Gastroesophageal sphincter (tissue), 4 donors: ENCODE measurements at places on chromosomes 2 and 18.
A peak's percentile ranks its signal among the peaks of the same experiment; 100 is the strongest.

- ATAC-seq, result no peak
These were observed 115.7 kb downstream of the ZNF385B start for GRCh38 chr2:179745635-179746256.

- no peak for ATAC-seq
These were observed 255.7 kb upstream of the CCDC68 start for GRCh38 chr18:55214969-55215368.

DNA sequence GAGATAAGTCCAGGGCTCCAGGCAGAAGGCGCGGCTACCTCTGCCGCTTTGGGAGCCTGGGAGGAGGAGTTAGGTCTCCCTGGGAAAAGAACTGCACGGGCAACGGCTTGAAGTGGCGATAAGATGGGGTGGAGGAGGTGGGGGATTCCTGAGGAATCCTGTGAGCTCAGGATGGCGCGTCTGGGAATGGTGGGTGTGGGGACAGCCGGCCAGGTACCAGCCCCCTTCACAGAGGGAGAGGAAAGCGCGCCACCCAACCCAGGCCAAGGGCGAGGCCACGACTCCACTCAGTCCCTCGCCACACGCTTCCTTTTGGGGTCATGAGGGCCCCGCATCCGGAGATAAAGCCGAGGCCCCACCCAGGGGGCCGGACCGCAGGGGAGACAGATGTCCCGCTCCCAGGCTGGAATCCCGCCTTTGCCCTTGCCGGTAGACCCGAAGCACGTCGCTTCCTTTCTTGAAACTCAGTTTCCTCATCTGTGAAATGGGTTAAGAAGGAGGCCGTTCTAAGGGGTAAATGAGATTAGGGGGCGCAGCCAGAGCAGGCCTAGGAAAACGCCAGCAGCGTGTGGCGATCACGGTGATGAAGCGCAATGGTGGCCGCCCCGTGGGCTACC, 1.7 kb upstream of the CTDSP1 start:
- ATAC-seq, result no peak

DNA sequence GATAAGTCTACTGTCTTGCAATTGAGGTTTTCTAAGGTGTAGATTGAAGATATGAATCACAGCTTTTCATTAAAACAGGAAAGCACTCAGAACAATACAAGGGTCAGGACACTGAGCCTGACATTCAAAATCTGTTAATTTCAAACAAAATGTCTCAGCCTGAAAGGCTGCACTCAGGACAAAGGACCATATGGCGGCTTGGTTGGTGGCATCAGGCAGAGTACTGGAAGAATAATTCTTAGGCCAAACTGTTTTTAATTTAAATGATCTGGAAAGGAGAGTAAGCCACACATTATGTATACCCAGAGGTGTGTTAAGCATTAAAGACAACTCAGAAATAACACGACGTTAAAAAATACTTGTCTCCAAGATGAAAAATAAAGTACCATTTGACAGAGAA, 85.9 kb downstream of the SKA1 start:
- ATAC-seq, result no peak

GRCh38 chr2:203328760-203329540, 756 bp downstream of the ABI2 start:
- peak; percentile 44 for ATAC-seq

- ATAC-seq, result no peak
These were observed 3.1 kb downstream of the IL36RN start for GRCh38 chr2:113061896-113062770.

DNA sequence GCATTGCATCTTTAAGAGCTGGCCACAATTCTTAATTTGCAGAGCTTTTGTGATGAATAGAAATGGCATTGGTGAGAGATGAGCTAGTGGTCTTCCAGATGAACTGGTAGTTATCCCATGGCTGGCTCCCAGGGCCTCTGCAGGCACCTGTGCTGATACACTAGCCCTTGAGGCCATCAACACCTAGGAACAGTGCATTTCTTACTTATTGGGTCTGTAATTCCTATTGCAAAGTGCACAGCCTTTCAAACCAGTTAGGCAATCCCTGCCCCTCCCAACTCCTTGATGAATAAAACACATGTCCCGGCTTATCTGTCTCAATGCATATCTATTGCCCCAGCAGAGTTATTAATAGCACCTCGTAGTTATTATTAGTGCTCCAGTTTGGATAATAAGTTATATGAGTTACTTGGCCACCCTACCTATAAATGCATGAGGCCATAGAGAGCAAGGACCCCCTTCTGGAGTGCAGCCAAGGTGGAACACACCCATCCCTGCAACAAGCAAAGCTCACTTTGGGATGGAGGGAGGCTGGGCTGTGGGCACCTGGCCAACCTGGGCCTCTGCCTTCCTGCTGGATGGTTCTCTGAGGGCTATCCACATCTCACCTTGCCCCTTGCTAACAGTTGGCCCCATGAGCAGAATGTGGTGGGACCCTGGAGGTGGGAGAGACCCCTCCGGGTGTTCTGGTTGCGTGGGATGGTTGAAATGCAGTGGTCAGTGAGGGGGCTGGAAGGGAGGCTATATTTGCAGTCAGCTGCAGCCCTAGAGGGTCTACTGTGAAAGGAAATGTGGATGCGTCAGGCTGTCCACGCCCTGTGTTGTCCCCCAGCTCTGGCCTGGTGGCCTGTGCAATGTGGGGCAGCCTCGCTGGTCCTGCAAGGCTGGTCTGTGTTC, 455.9 kb upstream of the HS6ST1 start:
- ATAC-seq, result no peak

DNA sequence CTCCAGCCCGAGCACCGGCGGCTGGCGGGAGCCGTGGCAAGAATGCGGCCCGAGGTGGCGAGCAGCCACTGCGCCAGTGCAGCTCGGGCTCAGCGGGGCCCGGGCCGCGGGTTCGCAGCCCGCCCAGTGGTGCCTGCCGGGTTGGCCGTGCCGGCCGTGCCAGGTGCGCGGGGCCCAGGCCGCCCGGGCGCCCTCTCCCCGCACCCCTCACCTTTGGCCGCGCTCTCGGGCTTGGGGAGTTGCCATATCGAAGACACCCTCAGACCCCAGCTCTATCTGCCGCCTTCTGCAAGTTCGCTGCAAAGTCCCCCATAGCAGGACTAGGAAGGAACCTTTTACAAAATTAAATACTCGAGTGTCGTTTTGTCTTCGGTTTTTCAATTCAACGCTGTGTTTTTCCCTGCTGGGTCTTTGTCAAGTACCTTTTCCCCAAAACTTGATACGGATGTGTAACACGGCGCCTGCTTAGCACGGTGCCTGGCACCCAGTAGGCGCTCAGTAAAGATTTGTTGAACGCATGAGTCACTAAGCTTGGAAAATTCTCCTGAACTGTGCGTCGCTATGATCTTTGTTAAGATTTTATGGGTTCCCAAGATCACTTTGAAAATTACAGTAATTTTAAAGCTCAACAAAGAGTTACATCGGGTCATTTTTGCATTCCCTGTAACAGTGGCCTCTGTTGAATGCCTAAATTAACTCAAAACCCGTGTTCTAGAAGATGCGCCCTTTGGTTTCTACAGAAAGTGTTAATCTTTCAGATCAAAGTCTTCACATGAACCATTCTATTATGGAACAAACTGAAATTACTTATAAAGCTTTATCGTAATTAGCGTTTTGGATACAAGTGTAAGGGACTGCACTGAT, 750 bp downstream of the STRADB start:
- no peak for ATAC-seq

- ATAC-seq, result no peak
These were observed 158.9 kb downstream of the PRPF40A start for GRCh38 chr2:152558158-152558984.

GRCh38 chr2:216163518-216163917, 54.4 kb downstream of the XRCC5 start:
- ATAC-seq, result no peak

- no peak for ATAC-seq
These were observed 62.9 kb upstream of the APCDD1 start for GRCh38 chr18:10391506-10391905.

- ATAC-seq, result no peak
These were observed 44.4 kb downstream of the SPATS2L start for GRCh38 chr2:200350850-200351285.

GRCh38 chr2:150520033-150520432, 32.6 kb upstream of the RND3 start:
- ATAC-seq, result no peak

DNA sequence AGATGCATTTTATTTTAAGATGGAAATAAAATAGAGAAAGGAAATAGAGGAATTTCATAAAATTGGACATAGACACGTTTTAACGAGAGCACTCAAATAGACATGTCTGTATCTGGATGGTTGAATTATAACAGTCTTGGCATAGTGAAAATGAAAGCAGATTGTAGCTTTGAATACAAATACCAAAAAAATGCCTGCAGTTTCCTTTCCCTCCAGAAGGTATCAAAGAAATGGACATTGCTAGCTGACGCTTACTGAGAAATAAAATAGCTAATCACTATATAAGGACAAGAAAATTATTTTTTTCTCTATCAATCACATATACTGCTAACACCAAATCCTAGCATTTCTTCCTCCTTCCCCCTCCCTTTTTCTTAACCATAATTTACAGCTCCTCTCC, 11.4 kb upstream of the MAPRE2 start:
- ATAC-seq, result no peak

DNA sequence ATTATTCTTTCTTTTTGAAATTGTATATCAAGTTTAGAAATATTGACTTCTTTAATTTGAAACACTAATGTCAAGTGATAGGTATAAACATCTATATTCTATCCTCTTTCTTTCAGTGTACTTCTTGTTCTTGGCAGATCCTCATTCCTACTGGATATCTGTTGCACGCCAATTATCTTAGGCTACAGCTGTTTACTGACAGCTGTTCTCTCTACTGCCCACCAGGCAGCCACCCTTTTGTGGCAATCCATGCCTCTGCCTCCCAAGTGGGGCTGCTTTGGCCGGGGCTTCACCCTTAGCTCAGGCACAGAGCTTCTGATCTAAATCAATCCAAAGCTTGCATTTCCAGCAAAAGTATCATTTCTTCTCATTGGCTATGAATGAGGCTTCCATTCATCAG, 50.6 kb upstream of the ITSN2 start:
- no peak for ATAC-seq

DNA sequence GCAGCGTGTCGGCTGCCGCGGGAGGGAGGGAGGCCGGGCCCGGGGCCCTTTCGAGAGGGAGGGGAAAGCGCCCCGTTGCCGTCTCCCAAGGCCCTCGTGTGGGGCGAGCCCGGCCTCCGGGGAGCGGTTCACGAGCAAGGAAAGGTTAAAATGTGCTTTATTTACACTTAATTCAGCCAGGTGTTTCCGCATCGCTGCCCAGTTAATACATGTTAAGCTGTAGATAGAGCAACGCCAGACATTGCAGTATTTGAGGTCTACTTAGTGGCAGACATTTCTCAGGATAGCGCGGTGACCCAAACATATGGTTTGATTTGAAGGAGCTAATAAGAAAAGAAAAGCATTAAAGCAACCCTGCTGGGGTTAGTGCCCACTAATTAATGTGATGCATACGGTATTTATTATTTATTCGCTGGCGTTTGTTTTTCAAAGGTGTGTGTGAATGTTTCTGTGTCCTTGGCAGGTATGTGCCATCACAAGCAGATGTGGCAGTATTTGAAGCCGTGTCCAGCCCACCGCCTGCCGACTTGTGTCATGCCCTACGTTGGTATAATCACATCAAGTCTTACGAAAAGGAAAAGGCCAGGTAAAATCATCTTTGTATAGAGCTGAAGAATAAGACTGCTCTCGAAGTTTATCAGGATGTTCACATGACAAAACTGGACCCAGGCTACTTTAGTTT, 571 bp downstream of the EEF1B2 start:
- ATAC-seq, result peak; percentile 37

GRCh38 chr18:22165049-22165602, 4.3 kb upstream of the GATA6 start:
- ATAC-seq, result no peak

DNA sequence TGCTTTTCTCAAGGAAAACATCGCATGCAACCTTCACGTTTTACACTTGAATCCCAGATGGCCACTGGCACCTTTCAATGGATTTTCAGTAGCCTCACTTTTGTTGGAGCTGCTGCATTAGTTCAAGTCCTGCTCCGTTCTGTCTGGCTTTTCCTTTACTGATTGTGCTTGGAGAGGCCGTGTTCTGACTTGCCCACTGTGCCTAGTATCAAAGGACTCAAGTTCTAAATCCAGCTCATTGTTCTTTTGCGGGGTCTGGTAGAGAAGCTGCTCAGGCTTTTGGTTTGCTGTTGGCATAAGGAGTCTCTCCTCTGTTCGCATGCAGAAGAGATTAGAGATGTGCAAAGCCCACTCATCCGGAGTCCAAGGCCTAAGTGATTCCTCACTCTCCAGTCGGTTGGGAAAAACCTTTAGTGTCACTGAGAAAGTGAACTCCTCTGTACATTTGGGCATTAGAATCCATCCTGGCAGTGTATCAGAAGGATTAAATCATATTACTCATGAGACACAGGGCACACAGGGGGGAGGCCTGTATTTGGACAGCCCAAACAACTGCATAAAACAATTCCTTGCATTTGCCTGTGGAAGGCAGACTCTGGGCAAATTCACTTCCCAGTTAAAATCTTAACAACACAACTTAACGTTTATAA, 69.7 kb downstream of the NCK2 start:
- ATAC-seq, result no peak

DNA sequence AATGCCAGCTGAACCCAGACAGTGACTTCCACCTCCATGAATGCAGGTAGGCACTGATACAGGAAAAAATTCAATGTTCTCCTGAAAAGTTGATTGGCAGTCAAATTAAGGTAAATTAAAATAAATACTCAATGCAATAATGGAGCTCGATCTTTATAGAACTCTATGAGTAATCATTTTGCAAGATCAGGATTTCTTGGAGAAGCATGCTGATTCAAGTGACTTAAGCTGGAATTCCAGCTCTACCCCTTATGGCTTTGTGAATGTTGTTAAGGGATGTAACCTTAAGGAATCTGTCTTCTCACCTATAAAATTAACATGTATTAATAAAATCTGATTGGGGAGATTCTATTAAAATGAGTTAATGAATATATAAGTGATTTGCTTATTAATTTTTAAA, 145.1 kb downstream of the QPCT start:
- no peak for ATAC-seq

GRCh38 chr18:9849407-9850283, 36.1 kb upstream of the TXNDC2 start:
- peak; percentile 58 for ATAC-seq

DNA sequence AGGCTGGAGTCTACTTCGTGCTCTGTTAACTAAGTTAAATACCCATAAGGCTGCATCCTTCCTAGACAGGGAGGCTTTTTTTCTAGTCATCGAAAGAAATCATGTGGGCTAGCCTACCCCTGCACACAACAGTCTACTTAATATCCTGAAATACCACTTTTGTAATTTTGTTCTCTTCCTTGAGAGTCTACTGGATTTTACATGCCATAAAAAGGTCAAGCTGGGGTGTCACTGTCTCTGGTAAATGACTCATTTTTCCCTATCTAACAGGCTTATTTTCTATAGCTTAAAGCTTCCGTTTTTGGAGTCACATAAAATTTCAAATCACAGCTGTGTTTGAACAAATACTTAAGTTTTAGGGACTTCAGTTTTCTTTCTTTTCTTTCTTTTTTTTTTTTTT, 10.7 kb upstream of the STAM2 start:
- ATAC-seq, result no peak

GRCh38 chr2:151379169-151379568, 21.8 kb downstream of the TNFAIP6 start:
- ATAC-seq, result peak; percentile 43
